ENCODE measurements at places on chromosomes 1 and 21. TPM values are rescaled to one million over a fixed set of nuclear protein-coding genes. Genes with fewer than 3 reads are reported as not detected.

- no peak for DNase-seq
Measured at GRCh38 chr1:17005365-17005740, 6.4 kb downstream of the ATP13A2 start.

PPIAL4G gene
- not detected for polyA plus RNA-seq

TAL1 gene
- polyA plus RNA-seq = 2.4 TPM

CD34 gene
- 50.8 TPM for polyA plus RNA-seq

DNA sequence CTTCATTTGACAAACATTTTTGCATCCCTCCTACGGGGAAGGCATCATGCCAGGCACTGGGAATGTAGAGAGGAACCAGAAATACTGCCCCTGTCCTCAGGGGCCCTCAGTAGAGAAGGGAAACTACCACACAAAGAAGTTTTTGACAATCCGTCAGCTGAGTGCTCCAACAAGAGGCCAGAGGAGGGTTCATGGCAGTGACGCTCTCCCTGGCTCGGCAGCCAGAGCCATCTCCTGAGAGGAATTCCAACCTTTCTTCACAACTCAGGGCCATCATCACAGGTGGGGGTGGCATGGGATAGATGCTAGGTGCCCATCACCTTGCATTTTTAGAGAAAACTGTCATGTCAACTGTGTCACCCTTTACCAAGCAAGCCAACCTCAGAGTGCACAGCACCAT lies 154.1 kb downstream of the HIVEP3 start:
- DNase-seq = no peak

GRCh38 chr1:77927414-77927813 lies 39.0 kb downstream of the NEXN start:
- DNase-seq = no peak
